ENCODE measurements at places on chromosomes 6 and 20.

- DNase-seq = no peak
Measured at GRCh38 chr6:24919056-24919892, 16.5 kb downstream of the RIPOR2 start.

DNA sequence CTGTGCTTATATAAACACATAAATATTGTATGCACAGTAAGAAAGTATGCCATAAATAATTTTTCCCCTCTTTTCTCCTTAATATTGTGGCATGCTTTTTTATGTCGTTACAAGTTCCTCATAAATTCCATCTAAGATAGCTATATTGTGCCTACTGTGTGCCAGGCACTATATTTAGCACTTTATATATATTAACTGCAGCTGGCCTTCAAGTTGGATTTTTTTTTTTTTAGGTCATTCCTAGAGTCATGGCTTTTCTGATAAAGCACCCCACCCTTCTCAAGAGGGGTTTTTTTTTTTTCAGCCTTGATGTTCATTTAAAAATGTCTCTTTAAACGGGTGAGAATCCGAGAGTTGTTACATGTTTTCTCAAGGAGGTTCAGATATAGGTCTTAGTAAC is 42.8 kb upstream of the RNF8 start:
- no peak for DNase-seq

DNA sequence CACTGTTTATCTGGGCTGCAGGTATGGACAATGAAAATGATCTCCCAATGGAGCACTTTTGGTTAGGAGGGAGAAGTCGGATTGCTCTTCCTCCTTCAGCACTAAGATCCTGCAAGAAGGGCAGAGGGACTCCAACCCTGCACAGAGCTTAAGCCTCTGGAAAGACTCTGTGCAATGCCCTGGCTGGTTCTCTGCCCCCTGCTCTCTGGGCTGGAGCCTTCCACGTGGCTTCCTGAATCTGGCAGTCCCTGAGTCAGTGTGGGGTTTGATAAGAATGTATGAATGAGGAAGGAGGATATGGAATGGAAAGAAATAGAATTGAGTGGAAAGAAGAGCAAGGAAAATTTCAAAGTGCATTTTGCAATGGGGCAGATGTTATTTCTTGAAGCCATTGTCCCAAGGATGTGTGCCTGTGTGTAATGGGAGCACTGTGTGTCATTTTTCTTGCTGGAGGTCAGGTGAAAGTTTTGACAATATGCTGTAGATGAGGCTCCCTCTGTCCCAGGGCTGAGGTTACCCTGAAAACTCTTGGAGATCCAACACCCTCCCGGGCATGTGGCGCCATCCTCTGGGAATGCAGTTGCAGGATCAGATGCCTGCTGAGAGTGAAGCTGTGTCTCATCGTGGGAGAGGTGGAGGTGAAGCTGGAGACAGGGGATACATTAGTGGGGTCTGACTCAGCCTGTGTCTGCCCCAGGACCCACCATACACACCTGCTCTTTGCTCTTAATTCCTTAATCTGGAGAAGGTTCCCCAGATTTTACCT is 16.3 kb upstream of the CST9L start:
- DNase-seq = no peak

DNA sequence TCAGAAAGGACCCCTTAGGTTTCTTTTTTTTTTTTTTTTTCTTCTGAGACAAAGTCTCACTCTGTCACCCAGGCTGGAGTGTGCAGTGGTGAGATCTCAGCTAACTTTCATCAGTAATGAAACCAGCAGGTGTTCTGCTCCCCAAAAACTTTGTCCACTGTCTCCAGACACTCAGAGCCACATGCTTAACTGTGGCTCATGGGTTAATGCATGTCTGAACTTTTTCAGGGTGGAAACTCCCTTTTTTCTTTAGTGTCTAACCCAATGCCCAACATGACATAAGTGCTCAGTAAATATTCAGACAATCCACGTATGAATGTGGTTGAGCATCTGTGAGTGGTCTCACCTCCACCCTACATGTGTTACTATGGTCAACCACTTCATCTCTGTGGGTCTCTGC is 45.4 kb downstream of the MYB start:
- no peak for DNase-seq
